Kidney epithelial cell (primary cell): ENCODE measurements at places on chromosomes 16 and 17.

DNA sequence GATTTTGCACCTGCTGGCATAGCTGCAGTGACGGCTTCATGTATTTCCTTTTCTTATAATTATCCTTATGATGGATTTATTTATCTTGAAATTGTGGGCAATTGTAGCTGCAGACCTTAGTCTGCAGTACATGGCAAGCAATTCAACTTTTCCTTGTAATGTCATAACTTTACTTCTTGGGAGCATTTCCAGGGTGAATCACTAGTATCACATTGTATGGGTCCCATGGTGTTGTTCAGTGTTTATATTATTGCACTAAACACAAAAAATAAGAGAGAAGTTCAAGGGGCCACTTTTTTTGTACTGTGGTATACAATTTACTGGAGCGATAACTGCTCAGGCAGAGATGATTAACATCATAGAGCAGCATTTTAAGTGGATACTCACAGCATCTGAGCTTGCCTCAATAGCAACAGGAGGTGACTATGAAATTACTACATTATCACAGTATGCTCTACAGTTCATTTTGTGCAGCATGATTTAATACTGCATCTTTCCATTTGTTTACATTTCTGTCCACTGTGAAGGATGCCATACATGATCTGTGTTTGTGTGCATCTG, 169.5 kb downstream of the STX8 start:
- no peak for DNase-seq

DNA sequence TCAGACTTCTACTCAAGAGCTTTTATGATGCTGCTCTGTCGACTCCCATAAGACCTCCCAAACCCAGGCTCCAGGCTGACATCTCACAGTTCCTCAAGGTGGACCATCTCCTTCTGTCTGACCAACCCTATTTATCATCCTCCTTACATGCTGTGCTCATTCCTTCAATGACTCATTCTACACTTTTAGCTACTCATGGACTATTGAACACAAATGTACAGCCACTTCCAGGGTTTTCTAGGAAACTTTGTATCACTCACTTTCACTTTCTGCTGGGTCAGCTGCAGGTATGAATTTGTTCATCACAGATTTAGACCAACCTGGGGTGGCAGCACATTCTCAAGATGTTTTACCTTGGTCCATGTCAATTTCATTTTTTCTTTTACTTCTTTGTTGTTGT, 162.4 kb upstream of the FAM20A start:
- no peak for DNase-seq

- DNase-seq, result no peak
These were observed 158.6 kb downstream of the CYLD start for GRCh38 chr16:50900391-50900942.

- no peak for DNase-seq
These were observed 35.7 kb upstream of the MYLK3 start for GRCh38 chr16:46783800-46784199.

DNA sequence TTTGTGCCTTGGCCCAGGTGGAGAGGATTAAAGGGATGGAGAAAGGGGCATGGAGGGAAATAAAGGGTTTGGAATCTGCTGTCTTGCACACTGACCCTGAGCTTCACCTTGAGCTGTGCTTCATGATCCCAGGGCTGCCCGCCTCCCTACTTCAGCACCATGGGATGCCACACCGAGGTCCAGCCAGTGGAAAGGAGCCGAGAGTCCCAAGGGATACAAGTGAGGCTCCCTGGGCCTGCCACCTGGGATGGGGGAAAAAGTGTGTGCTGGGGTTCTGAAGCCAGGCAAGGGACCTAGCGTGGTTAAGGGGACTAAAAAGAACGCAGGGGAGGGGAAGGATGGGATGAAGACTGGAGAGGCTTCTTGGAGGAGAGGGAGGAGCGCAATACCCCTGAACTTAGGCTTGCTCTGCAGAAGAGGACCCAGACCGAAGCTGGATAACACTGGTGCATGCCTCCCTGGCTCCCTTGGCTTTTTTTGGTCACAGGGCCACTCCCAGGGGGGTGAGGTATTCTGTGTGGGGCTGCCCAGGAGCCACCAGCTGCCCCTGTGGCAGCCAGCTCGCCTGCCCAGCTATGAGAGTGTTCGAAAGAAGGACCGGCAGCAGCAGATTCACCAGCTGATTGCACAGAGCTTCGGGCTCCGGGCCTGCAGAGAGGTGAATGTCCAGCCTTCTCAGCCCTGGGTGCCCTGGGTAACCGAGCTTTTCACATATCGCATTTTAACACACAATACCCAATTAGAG, 7.2 kb downstream of the MRPL27 start:
- DNase-seq, result no peak

GRCh38 chr17:6491071-6491700, 46.9 kb downstream of the PIMREG start:
- DNase-seq, result no peak
